ENCODE measurements at places on chromosomes 13 and 19. TPM values are rescaled to one million over a fixed set of nuclear protein-coding genes. Genes with fewer than 3 reads are reported as not detected.

GRCh38 chr19:3360421-3361383, 5.7 kb upstream of the NFIC start:
- DNase-seq: peak; percentile 67

GRCh38 chr19:49094505-49095482, 9.5 kb downstream of the SNRNP70 start:
- no peak for DNase-seq

DNA sequence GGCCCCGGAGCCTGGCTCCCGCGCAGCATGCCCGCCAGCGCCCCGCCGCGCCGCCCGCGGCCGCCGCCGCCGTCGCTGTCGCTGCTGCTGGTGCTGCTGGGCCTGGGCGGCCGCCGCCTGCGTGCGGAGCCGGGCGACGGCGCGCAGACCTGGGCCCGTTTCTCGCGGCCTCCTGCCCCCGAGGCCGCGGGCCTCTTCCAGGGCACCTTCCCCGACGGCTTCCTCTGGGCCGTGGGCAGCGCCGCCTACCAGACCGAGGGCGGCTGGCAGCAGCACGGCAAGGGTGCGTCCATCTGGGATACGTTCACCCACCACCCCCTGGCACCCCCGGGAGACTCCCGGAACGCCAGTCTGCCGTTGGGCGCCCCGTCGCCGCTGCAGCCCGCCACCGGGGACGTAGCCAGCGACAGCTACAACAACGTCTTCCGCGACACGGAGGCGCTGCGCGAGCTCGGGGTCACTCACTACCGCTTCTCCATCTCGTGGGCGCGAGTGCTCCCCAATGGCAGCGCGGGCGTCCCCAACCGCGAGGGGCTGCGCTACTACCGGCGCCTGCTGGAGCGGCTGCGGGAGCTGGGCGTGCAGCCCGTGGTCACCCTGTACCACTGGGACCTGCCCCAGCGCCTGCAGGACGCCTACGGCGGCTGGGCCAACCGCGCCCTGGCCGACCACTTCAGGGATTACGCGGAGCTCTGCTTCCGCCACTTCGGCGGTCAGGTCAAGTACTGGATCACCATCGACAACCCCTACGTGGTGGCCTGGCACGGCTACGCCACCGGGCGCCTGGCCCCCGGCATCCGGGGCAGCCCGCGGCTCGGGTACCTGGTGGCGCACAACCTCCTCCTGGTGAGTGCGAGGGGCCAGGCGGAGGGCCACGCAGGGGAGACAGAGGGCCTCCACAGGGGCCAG, at the start of gene KL:
KL (plus strand) TSS at position 10 of the 909 bp plus-strand sequence; CDS start at position 28, 18 bp downstream.
- DNase-seq: peak; percentile 65

DUS3L gene
- total RNA-seq: 47.0 TPM

- no peak for DNase-seq
Measured at GRCh38 chr19:43596842-43597461, 557 bp downstream of the ZNF576 start.

SLC6A16 gene
- 1.8 TPM for total RNA-seq

- DNase-seq: no peak
Measured at GRCh38 chr19:10332158-10332964, 968 bp downstream of the RAVER1 start.

TEX29 gene
- total RNA-seq: not detected

- peak; percentile 30 for DNase-seq
Measured at GRCh38 chr13:92303428-92303827, 905.0 kb downstream of the GPC5 start.

COX6B2 gene
- 1.4 TPM for total RNA-seq

DNA sequence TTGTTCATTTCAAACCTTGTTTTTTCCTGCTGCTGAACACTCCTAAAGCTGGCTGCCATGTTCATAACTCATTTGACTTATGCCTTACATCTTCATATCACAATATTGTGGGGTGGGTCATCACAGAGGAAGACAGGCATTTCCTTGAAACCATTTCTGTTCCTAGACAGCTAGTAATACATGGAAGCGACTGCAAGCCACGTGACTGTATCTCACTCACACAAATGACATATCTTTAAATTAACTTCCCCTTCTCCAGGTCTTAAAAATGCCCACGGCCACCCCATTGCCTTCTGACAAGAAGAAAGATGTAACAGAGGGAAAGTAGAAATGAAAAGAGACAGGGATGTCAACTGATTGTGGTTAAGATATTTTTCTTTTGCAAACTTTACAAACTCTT, 236.8 kb downstream of the LMO7 start:
- no peak for DNase-seq

DNA sequence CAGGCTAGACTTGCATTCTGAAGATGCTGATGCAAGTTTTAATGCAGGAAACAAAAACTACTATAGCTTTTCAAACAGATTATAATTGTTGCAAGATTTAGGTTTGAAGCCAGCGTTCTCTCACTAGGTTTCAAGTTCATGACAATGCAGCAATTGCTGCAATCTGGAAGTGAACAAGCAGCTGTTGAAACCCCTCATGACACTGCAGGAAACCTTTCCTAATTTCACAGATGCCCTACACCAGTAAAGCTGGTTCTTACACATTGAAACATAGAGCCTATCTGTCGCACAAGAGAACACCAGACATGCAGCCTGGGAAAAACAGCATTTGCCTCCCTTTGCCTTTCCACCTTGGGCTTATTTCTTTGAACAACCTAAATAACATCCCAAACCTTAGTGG, 1737.2 kb upstream of the MIR17HG start:
- no peak for DNase-seq

GRCh38 chr13:42394711-42395085, 122.7 kb downstream of the AKAP11 start:
- no peak for DNase-seq

DNA sequence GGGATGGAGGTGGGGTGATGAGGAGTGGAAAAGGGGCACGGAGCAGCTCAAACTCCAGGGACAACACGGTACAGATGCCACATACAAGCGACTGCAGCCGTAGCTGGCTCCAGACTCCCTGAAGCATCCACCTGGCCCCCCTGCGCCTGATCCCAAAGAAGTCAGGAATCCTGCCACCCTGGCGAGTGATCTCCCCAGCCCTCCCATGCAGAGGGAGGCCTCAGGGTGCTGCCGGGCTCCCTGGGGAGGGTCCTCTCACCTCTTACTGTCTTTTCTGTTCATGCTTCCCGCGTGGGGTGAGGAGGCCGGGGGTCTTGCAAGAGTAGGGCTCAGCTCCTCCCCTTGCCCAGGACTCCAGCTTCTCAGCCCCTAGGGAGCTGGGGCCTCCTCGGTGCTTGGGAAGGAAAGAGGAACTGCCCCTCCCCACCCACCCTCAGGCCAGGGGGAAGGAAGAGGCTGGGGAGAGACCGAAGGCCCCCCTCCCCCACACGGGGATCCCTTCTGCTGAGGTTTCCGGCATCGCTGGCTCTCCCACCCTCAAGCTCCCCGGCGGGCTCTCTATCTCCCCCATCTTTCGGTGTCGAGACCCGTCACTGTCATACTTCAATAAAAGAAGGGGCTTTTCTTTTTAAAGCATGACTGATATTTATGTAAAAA, at the start of gene RASGRP4:
RASGRP4 (minus strand) TSS at position 410 of the 657 bp plus-strand sequence; CDS start at position 282, 128 bp downstream.
- DNase-seq: no peak

DNA sequence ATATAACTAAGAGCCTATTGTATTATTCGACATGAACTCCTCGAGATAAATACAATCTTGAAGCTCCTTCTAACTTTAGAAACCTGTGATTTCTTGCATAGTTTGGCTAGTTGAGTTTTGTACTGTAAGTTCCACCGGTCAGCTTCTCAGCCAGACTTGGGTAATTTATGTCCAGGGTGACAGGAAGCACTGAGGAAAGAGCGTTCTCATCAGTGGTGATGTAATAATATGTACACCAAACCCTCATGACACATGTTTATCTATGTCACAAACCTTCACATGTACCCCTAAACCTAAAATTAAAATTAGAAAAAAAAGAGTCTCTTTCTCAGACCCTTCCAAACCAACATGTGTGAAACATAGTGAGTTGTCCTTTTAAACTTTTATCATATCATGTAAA, 205.7 kb downstream of the KCNRG start:
- DNase-seq: no peak

DNA sequence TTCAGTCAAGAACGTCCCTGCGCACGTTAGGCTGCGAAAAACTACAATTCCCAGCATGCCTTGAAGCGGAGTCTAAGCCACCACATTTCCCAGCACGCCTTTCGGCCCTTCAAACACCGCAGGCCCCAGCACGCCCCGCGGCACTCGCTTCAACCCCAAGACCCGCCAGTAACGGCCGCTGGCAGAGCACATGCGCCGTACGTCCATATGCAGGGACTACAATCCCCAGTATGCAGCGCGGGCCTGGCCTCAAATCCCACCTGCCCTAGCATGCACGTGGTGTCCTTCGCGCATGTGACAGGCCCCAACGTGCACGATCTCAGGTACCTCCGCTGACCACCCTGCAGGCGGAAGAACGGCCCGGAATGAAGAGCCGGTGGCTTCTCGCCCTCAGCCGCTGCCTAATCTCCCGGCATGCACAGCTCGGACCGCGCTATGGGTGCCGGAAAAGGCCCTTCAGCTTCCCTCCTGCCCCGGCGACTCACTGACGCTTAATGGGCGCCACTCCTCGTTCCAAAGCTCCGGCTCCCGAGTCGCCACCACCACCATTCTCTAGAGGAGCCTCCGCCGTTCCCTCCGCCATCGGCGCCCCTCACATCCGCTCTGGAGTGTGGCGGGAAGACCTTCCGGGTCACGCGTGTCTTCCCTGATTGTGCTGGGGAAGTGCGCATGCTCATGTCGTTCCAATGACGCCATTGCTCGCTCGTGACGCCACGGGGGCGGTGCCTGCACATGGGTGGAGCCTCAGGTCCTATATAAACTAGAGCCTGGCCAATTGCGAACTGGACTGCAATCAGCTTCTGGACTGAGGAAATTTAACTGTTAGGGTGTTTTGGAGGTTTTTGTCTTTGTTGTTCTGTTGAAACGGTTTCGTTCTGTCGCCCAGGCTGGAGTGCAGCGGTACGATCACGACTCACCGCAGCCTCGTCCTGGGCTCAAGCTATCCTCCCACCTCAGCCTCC, at the start of gene DUS3L:
DUS3L (minus strand) TSS at position 605 of the 962 bp plus-strand sequence; CDS start at position 583, 22 bp downstream.
- peak; percentile 98 for DNase-seq

ZNF99 gene
- 0.31 TPM for total RNA-seq

- no peak for DNase-seq
Measured at GRCh38 chr13:78868991-78869390, 210.0 kb upstream of the OBI1 start.

DNA sequence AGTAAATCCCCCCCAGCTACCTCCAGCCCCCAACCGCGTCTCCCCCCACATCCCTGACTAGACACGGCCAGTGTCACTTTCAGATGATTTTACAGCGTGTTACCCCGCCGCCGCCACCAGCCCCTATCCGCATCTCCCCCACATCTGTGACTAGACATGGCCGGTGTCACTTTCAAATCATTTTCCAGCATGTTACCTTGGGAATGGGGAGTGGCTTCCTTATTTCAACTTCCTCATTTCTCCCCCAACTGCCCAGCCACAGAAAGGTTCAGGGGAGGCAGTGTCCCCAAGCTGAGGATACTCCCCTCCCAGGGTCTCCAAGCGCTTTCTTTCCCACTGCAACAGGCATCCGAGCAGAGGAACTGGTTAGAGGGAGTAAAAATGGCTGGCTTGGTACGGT, 18.4 kb downstream of the ADGRL1 start:
- DNase-seq: no peak

DNA sequence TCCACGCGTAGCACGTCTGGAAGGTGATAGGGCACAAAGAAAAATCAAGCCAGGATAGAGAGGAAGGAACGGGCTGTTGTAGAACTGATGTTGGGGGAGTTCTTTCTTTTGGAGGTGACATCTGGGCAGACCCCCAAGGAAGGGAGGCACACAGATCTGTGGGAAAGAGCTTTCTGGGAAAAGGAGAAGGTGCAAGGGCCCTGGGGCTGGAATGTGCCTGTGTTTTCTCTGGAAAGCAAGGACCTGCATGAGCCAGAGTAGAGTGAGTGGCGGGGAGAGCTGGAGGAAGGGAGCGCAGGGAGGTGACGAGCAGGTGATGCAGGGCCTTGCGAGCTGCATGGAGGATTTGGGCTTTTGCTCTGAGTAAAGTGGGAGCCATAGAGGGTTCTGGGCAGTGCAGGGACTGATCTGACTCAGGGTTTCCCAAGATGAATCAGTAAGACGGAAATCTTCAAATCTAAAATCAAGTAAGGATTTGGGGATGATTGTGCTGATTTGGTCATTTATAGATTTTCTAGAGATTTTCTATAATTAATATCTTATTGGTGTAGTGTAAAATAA, 30.8 kb downstream of the SMARCA4 start:
- DNase-seq: no peak

FAAP24 gene
- total RNA-seq: 1.2 TPM

GRCh38 chr13:55534306-55534705, 1606.4 kb upstream of the PRR20A start:
- DNase-seq: no peak

DNA sequence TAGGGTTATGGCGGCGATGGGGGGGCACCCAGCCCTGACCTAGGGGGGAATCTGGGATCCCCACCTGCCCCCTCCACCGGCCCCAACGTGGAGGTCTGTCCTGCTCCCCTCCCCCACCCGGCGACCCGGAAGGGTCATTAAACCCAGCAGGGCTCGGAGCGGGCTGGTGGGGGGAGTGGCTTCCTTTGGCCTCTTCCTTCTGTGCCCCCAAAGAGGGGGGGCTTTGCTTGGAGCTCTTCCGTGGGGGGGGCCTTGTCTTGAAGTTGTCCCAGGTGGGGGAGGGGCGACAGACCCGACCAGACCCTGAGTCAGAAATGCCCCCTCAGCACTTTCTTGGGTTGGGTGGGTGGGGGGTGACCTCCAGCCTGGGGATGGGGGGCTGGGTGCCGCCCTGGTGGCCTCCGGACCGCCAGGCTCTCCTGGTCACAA, 1.5 kb downstream of the ARID3A start:
- DNase-seq: no peak

CCL25 gene
- not detected for total RNA-seq

- no peak for DNase-seq
Measured at GRCh38 chr13:59144700-59145099, 1019.0 kb downstream of the DIAPH3 start.

- DNase-seq: no peak
Measured at GRCh38 chr19:47564081-47564480, 8.9 kb downstream of the ZNF541 start.

- DNase-seq: no peak
Measured at GRCh38 chr19:6452899-6453298, 6.7 kb downstream of the SLC25A23 start.

DNA sequence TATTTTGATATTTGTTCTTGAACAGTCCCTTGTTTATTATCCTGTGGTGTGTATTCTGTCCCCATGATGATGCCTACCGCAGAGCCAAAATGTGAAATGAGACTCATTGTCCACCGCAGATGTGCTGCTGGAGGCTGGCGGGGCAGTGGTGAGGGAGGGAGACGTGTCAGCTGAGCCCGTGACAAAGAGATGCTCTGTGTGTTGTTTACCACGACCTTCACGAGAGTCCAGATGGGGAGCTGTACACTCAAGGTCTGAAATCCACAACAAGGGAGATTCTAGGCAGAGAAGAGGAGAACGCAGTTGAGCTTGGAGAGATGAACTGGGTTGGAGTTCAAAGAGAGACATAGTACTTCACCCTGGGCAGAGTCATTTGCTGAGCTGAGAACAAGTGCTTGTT, 20.8 kb upstream of the AMER2 start:
- DNase-seq: no peak

DNA sequence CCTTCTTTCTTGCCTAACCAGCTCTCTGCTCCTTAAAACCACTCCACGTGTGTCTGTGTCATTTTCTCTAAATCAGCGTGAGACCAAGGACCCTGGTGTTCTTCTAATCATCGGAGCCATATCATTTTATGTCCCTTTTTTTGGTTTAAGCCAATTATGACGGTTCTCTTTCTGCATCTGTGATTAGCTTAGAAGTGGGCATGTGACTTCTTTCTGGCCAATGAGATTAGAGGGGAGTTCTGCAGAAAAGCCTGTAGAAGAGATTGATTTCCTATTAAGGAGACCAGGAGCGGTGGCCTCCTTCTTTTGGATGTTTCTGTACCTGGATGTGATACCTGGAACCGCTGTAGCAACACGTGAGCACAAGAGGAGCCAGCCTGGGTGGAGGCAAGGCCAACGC, 97.5 kb upstream of the PABPC3 start:
- no peak for DNase-seq

CDC42EP5 gene
- 24.9 TPM for total RNA-seq
